Activated naive CD4-positive, alpha-beta T cell treated with anti-CD3 and anti-CD28 coated beads, Interleukin-2, amount 50 U/mL, for 16 hours (primary cell): ENCODE measurements at places on chromosomes 7 and 10.

DNA sequence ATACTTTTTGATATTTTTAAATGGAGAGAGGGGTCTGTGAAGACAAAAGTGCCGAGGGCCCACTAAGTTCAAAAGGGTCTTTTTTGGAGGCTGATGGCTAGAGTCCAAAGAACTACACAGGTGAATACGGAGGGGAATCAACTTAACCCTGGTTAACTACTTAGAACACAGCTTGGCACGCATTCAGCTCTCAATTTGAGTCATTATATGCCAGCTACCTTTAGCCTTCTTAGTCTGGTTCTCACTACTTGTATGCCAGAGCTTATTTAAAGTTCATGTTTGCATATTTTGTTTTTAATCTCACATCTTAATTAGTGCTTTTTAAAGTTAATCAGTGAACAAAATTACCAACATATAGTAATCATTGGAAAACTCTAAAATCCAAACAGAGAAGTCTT, 80.8 kb downstream of the VWDE start:
- DNase-seq = no peak

DNA sequence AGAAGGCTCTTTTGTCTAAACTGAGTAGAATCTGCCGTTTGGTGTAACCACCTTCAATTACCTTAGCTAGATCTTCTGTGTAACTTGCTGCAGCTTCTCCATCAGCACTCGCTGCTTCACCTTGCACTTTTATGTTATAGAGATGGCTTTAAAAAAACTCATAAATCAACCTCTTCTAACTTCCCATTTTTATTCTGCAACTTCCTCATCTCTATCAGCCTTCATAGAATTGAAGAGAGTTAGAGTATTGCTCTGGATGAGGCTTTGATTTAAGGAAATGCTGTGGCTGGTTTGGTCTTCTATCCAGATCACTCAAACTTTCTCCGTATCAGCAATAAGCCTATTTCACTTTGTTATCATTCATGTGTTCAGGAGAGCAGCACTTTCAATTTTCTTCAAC, 1131.9 kb upstream of the CELF2 start:
- DNase-seq = no peak

DNA sequence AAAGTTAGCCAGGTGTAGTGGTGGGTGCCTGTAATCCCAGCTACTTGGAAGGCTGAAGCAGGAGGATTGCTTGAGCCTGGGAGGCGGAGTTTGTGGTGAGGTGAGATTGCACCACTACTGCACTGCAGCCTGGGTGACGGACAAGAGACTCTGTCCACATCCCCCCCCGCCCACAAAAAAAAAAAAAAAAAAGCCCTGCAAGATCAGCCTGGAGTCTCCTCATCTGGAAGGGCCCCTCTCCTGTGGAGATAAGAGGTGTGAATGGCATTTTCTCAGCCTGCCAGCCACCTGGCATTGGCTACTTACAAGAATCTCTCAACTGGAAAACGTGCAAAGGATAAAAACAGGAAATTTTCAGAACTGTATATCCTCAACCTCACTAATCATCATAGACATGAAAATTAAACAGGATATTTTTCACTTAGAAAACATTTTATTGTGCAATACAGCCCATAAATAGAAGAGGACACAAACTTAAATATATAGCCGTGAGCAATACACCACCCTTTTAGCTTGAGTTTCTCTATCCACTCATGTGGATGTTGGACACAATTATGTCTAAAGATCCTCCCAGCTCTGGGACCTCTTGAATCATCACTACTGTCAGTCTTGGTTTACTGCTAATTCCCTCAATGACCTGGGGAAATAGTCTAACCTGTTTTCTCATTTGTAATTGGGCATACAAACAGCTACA, 11.3 kb upstream of the TSPAN15 start:
- DNase-seq = no peak

GRCh38 chr10:117259279-117259678, 18.4 kb downstream of the SLC18A2 start:
- no peak for DNase-seq
